ENCODE measurements at places on chromosomes 6 and 20.

GRCh38 chr20:44750081-44750805 is 4.6 kb downstream of the KCNK15 start:
- DNase-seq: no peak

DNA sequence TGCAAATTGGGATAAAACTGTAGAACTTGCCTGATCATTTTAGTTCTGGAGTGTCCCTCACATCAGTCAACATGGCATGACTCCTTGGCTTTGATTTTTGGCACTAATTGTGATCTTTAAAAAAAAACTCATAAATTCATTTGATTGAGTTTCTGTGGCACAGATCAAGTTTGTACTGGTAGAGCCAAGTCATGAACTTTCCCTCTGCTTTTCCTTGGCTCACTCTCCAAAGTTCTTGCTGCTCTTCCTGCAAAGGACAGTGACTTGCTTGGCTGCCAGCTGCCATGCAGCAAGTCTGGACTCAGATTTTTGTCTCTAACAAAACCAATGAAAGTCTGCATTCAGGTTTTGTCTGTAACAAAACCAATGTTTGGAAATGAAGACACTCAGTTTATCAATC is 115.5 kb downstream of the RFX6 start:
- no peak for DNase-seq

DNA sequence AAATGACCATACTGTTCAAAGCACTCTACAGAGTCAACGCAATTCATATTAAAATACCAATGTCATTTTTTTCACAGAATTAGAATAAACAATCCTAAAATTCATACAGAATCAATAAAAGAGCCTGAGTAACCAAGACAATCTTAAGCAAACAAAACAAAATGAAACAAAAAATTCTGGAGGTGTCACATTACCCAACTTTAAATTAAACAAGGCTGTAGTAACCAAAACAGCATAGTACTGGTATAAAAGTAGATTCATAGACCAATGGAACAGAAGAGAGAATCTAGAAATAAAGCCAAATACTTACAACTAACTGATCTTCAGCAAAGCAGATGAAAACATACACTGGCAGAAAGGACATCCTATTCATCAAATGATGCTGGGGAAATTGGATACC is 346.9 kb upstream of the JAG1 start:
- DNase-seq: no peak

- no peak for DNase-seq
Observed at GRCh38 chr6:37620519-37620918, 77.2 kb downstream of the MDGA1 start.

DNA sequence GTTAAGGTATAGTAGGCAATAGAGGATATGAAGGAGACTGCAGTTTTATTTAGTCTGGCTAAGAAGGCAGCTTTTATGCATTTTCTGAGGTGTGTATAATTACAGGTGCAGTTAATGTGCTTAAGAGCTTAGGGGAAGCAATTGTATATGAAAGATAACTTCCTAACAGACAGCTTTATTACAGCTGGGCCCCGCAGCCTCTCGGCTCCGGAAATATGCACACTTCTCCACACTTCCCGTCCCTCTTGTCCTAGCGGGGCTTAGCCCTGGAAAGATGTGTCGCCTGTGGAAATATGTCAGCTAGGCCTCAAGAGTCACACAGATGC is 178.4 kb upstream of the ARID1B start:
- no peak for DNase-seq

- DNase-seq: no peak
Observed at GRCh38 chr6:16450821-16451220, 212.4 kb downstream of the GMPR start.
